WTC11 (cell line): ENCODE measurements at places on chromosomes 12 and 14.

DNA sequence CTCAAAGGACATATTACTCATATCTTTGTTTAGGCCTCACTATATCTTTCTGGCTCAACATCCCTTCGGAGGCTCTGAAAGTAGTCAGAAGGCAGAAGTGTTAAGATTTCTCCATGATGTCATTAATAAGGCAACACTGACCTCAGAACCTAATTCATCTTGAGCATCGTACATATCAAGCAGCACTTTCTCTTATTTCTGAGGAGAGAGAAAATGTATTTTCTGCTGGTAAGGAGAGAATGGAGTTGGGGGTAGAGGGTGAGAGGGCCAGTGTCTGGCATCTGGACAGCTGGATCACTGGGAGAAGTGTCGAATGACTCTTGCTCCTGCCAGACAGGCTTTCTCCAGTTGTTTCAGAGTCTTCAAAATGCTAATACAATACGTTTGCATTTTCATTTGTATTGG, 213.2 kb upstream of the PRICKLE1 start:
- DNase-seq: no peak

DNA sequence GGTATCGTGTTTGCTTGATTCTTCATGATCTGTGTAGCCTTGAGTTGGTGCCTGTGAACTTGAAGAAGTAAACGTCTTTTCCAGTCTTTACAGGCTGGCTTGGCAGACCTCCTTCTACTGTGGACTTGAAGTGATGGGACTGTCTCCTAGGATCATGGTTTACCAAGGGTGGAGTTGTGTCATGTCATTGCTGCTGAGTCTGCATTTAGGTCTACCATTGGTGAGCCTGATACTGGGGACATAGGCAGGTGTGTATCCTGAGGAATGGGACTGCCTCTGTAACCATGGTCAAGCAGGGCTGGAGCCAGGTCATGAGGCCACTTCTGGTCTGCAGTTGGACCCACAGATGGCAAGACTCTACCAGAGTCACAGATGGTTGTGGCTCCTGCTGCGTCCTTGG, 20.7 kb upstream of the PPP1R12A start:
- no peak for DNase-seq

GRCh38 chr14:72444701-72445100, 449.2 kb downstream of the DPF3 start:
- DNase-seq: no peak

GRCh38 chr12:49129332-49130150, 1.7 kb downstream of the TUBA1B start:
- no peak for DNase-seq

- DNase-seq: no peak
Observed at GRCh38 chr14:73242357-73242901, 5.1 kb downstream of the PAPLN start.

DNA sequence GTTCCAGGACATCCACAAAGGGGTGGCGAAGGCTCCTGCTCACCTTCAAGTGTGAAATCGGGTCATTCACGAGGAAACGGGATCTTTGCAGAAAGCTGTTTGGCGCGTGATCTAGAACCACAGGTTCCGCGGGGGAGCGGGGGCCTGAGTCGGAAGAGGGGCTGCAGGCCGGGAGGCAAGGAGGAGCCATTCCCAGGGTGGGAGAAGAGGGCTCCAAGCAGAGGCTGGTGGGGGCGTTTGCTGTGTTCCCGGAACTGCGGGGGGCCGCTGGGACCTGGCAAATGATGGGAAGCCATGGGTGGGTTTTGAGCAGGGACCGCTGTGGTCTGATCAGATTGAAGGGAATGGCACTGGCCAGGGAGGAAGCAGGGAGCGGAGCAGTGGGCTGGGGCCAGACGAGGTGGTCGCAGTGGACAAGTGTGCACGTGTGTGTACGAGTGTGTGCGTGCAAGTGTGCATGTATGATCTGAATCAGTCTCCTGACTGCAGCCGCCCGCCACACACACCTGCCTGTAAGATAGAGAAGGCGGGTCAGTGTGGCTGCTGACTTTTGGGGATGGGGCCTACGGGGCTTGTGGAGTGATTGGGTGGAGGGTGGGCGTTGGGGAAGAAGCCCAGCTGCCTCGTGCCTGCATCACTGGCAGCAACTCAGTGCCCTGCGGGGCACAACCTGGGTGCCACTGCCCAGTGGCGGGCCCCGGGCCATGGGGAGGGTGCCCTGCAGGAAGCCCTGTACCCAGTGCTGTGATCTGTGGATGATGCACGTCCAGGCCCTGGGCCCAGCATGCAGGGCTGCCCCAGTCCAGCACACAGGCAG, 141.9 kb downstream of the KIF26A start:
- DNase-seq: no peak

- no peak for DNase-seq
Observed at GRCh38 chr14:95533391-95533821, 1.4 kb upstream of the GLRX5 start.

DNA sequence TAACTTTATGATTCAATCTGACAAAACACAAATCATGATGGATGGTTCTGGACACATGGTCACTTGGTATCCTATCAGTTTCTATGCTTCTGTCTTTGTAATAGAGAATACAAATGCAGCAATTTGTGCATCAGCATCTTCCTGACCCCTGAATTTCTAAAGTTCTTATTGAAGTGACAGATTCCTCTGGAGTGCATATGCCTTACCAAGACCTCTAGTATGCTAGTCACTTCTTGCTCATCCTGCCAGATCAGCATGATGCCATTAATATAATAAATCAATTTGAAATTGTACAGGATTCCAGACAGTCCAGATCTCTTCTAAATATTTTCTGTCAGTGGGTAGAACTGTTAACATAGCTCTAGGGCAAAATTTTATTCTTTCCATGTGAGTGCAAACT, 40.6 kb upstream of the GLIPR1 start:
- DNase-seq: no peak
